SJCRH30 (cell line): ENCODE measurements at places on chromosomes 16 and 17.

GRCh38 chr17:72423718-72424117, 302.9 kb downstream of the SOX9 start:
- no peak for DNase-seq

GRCh38 chr17:19359856-19360255, 2.7 kb downstream of the B9D1 start:
- DNase-seq, result peak; percentile 17

- no peak for DNase-seq
Observed at GRCh38 chr16:85167589-85168537, 55.6 kb upstream of the CIBAR2 start.

DNA sequence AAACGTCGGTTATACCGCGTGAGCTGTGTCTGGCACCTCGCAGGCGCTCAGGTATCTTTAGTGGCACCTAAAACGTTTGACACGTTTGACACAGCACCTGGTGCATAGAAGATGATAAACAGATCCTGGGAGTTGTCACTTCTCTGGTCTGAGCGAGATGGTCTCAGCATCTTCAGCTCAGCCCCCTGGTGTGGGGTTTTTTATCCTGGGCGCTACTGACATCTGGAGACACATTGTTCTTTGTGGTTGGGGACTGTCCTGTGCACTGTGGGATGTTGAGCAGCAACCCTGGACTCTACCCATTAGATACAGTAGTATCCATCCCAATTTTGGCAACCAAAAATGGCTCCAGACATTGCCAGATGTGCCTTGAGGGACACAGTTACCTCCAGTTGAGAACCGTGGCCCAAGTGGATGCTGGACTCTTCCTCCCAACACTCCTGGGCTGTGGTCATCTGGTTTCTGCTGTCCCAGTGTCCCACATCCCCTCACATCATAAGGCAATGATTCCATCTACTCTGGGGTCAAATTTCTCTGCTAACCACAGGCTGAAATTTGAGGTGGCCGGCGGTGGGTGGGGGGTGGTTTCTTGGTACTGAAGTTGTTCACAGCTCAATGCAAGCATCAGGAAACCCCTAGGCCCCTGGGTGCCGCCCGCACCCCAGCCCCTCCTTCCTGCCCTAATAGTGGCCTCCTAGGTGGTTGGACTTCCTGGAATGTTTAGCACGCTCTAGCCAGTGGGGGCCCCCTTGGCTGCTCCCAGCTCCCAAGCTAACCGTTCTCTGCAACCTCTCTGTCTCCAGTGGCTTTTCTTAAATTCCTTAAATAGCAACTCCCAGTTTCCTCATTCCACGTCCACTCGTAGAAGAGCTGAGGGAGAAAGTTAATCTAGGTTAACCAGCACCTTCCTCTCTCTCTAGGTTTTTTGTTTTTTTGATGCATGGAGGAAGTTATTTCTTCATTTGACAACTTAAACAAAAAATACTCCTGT, 124.8 kb downstream of the ABCC1 start:
- peak; percentile 92 for DNase-seq

DNA sequence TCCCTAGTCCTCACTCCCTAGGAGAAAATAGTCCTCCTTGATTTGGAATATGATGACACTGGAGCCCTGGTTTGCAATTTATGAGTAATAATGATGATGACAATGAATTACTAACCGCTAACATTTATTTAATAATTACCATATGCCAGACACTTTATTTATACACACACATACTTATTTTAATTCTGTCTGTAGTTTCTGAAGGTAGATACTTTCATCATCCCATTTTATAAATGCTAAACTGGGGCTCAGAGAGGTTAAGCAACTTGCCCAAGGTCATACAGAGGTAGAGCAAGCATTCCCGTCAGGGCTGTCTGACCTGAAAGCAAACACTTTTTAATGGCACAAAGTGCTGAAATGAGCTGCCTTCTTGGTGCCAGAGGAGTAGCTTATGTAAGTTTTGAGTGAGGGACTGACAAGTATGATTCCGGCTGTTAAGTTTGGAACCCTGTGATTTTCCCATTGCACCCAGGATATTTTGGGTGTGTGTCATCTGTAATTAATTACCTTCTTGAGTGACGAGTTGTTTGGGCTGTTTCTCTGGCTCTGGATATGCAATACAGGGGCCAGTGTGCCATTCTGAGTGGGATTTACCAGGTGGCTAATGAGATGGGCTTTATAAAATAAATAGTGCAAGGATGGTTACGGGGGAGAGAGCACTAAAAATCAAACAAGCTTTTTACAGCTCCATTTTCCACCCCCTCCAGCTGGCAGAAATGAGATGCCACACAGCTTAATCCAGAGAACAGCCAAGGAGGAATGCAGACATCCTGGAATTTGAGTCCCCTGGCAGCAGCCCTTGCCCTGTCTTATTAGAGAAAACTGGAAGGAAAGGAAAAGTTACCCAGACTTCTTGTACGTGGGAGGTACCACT, 211.8 kb downstream of the SNX29 start:
- DNase-seq, result peak; percentile 27
